Stimulated activated CD4-positive, alpha-beta T cell treated with anti-CD3 and anti-CD28 coated beads, Interleukin-4, amount 100 ng/mL, for 4 hours (primary cell): ENCODE measurements at places on chromosomes 1 and 21.

DNA sequence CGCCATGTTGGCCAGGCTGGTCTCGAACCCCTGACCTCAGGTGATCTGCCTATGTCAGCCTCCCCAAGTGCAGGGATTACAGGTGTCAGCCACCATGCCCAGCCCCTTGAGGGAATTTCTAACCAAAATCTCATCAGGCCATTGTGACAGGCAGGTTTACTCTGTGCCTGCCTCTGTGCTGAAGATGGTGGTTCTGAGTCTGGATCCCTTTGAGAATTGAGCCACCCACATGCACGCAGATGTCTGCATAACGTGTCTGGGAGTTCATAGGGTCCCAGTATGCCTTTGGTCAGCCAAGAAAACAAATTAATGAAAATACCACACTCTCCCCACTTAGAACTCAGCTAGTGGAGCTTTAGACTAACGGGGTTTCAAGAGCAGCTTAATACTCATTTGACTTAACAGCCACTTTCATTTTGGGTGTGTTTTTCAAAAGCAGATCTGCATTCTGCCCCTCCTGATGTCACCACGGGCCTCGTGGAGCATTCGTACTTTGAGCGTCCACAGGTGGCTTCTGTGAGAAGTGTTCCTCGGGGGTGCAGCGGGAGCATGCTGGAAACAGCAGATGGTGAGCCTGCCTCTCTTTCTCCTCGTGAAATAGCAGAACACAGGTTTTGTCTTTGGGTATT, 45.3 kb downstream of the DIP2A start:
- no peak for DNase-seq

DNA sequence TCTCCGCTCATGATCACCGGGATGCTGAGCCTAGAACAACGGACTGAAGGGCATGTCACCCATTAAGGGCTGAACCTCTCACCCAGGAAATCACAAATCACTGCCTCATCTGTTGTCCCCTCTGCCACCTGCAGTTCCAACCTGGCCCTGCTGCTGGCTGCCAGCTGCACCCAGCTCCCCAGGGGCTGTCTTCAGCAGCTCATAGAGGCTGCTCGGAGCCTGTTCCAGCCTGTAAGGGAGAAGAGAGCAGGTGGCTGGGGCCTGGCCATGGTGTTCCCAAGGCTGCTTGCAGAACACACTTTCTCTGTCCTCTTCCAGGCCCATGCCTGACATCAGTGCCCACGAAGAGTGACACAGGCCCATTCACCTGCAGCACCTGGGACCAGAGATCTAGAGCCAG, 44.5 kb upstream of the DISP3 start:
- no peak for DNase-seq

DNA sequence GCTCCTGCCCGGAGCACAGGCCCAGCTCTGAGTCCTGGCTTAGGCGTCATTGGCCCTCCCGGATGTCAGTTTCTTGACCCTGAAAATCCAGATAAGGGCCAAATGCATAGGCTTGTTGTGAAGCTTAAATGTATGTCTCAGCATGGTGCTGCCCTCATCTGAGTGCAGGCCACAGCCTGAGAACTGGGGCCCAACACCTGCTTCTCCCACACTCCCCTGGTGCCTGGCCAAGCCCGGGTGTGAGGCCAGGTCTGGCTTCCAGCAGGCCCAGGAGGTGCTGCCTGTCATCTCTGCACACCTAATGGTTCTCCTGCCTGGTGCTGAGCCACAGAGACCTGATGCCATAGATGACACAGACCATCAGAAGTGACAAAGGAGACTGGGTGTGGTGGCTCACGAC, 14.0 kb downstream of the MX2 start:
- DNase-seq = no peak

GRCh38 chr1:150372580-150372979, 8.6 kb downstream of the RPRD2 start:
- DNase-seq = no peak

- DNase-seq = no peak
Observed at GRCh38 chr1:228070173-228070572, 12.3 kb upstream of the ARF1 start.

DNA sequence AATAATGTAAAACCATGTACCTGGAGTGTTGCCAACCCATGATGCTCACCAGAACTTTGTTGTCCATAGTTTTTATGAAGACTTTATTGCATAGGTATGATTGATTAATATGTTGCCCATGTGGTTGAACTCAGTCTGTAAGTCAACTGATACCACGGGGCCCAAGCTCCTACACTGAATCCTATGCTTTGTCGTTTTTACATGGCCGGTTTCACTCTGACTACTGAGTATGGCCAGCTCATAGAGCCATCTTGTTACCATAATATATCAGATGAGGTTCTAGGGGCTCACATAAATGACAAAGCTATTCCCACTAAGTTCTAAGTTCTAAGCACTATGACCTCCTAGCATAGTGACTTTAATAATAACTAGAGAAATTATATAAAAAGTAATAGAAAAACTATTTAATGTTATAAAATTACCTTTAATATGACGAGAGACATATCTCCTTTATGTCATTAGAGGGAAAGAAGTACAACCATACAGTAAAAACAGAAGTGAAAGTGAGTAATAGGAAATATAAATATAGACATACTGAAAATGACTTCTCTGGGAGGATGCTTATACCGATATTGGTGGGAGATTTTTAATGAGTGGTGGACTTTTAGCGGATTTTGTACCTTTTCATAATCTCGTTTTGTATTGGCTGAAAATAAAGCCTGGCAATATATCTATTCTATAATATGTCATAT, 983.4 kb upstream of the PRMT6 start:
- DNase-seq = no peak

DNA sequence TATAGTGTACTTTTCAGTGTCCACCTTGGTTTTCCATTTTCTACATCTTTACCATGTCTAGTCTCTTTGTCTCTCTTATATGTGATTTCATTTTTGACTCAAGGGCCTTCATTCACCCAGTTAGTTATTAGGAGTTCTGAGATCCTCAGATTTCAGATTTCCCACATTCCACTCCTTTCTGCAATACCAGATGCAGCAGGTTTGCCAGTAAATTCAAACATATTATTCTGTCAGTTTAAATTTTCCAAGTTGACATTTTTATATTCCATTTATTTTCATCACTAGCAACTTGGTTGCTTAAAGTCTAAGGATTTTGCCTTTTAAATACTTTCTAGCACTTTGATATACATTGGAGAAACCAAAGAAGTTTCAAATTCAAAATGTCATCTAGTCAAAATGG, 42.4 kb downstream of the ABL2 start:
- no peak for DNase-seq

- DNase-seq = no peak
Observed at GRCh38 chr1:101587741-101588140, 350.9 kb downstream of the S1PR1 start.

- no peak for DNase-seq
Observed at GRCh38 chr1:76289692-76290091, 215.1 kb downstream of the ST6GALNAC3 start.

DNA sequence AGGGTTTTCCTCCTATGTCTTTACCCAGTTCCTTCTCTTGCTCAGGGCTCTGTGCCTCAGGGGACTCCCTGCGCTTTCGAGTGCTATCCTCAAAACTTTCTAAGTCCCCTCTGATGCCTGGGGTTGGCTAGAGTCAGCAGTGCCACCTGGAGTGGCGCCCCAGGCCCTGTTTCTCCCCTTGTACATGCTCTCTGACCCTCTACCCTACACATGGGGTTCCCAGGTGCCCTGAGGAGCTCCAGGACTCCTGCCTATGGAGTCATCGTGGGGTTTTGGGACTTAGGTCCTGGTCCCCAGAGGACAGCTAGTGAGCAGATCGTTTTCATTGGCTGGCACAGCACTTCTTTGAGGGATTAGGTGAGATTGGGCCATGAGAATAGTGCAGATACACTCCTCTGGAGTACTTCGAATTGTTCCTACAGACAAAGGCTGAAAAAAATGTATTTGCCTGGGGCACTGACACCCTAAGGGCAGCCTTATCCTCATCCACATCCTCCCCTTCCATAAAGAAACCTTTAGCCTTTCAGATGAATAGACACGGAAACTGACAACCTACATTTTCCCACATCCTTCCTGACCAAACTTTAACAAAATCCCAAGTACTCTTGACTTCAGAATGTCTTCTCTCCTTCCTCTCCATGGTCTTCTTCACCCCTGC, 41.5 kb downstream of the LGR6 start:
- no peak for DNase-seq

DNA sequence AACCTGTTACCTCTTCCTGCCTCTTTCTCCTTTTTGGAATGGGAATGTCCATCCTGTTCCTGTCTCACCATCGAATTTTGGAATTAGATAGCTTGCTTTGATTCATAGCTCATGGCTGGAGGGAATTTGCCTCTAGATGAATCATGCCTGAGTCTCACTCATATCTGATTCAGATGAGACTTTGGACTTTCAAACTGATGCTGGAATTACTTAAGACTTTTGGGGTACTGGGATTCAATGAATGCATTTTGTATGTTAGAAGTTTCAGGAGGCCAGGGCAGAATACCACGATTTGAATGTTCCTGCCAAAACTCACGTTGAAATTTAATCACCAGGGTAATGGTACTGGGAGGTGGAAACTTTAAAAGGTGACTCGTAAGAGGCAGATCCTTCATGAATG, 132.4 kb downstream of the DSCAM start:
- no peak for DNase-seq

DNA sequence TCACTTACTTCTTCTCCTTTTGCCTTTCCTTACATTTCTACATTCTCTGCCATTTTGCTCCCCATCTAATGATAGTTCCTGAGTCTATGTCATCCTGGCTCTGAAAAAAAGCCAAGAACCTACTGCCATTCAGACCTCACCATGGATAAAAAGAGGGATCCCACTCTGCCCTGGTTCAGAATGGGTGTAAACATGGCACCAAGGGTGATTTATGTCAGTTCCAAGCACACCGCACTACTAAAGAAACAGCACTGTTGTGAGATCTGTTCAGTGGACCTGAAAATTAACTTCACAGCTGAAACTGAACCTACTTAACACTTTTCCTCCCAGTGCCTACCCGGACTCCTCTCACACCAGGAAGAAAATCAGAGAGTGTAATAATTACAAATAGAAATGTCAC, 72.3 kb upstream of the NTPCR start:
- no peak for DNase-seq

- peak; percentile 53 for DNase-seq
Observed at GRCh38 chr1:111214884-111215283, 12.6 kb upstream of the CHI3L2 start.

- no peak for DNase-seq
Observed at GRCh38 chr1:104248385-104248784, 498.7 kb downstream of the AMY1C start.

- DNase-seq = no peak
Observed at GRCh38 chr1:159927849-159928431, 2.6 kb upstream of the TAGLN2 start.
